ENCODE measurements at places on chromosomes 2 and 18.

DNA sequence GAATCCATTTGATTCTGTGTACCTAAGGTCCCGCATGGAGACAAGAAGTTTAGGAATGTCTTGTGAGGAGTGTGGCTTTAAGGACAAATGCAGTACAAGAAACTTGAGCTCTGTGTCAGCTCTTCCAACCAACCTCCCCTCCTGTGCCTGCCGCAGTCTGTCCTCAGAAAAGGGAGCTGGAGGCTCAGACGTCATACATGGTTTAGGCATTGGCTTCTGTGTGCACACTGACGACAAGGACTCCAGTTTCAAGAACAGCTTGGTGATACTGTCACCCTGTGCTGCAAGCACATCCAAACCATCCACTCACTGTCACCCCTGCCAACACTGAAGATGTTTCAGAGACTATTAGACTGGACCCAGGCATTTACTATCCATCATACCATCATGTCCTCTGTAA is 470.4 kb downstream of the IRS1 start:
- DNase-seq: no peak

- no peak for DNase-seq
Measured at GRCh38 chr2:241813644-241814392, 4.8 kb downstream of the NEU4 start.

GRCh38 chr2:24434541-24434940 is 56.5 kb upstream of the NCOA1 start:
- DNase-seq: no peak

DNA sequence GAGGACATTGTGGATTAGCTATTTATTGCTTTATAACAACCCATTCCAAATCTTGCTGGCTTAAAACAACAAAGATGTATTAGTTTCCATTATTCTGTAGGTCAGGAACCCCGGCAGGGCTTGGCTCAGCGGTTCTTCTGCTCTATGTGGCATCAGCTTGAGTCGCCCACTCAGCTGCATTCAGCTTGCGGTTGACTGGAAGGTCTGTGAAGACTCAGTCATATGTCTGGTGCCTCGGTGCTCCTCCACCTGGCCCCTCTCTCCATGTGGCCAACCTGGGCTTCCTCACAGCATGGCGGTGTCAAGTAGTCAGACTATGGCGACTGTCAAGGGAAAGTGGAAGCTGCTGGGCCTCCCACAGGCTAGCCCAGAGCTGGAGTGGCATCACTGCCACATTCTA is 48.6 kb downstream of the EMILIN2 start:
- no peak for DNase-seq

GRCh38 chr18:70520867-70521266 is 232.0 kb downstream of the SOCS6 start:
- DNase-seq: no peak

GRCh38 chr18:26073758-26074157 is 16.7 kb downstream of the SS18 start:
- DNase-seq: no peak

DNA sequence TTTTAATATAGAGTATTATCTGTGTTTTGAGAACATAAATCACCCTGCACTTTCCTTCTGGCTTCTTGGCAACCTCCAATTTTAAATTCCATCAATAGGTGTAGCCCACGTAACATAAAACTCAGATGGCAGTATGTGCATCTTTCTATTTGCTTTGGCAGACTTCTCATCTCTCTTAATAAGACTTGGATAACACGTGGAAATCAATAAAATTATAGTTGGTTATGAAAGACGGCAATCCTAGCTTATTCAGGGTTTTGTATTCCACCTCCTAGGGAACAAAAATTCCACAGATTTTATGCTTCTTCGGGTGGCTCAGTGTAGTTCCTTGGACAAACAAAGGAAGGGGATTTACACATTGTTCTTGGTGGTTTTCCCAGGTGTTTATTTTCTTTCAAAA is 299.3 kb downstream of the RND3 start:
- DNase-seq: no peak

GRCh38 chr2:204776781-204777559 is 231.7 kb downstream of the PARD3B start:
- DNase-seq: no peak

- DNase-seq: no peak
Measured at GRCh38 chr2:62150597-62151305, 45.2 kb upstream of the B3GNT2 start.

DNA sequence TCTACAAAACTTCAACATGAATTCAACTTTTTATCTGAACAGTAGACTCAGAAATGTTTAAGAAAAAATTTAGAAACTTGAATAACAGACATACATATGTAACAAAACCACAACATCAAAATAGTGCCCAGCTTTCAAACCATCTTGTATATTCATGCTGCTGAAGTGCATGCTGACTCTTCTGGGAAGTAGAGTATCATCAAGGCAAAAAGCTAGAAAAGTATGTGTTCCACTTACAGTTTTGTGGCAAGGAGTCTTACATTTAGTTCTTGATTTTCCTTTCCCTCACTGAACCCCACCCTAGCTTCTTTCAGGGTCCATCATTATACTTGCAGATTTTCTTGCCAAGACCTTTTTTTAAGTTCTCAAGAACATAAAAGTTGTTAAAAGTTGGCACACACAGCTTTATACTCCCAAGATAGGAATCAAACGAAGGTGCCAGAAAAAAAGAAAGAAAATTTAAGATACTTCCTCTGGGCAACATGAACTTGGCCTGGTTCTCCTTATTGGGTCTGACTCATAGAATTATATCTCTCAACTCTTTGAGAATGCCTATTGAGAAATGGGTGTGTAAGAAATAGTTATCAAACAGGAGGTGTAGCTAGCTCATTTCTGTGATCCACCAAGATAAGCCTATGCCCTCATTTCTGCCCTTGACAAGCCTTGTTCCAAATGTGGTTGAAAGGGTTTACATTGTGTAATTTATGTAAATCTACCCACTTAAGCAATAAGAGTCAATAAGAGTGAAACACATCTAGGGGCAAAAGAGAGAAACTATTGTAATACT is 667.6 kb upstream of the ACVR2A start:
- DNase-seq: no peak

- no peak for DNase-seq
Measured at GRCh38 chr2:175855236-175855635, 146.8 kb downstream of the LNPK start.

GRCh38 chr18:78678318-78678695 is 301.3 kb upstream of the SALL3 start:
- DNase-seq: no peak

- no peak for DNase-seq
Measured at GRCh38 chr2:106708209-106708608, 177.8 kb downstream of the ST6GAL2 start.

GRCh38 chr2:54626884-54627283 is 96.6 kb upstream of the EML6 start:
- DNase-seq: no peak

GRCh38 chr2:41907771-41908207 is 140.0 kb upstream of the PKDCC start:
- DNase-seq: no peak

- no peak for DNase-seq
Measured at GRCh38 chr2:177052471-177052870, 160.1 kb upstream of the HNRNPA3 start.

DNA sequence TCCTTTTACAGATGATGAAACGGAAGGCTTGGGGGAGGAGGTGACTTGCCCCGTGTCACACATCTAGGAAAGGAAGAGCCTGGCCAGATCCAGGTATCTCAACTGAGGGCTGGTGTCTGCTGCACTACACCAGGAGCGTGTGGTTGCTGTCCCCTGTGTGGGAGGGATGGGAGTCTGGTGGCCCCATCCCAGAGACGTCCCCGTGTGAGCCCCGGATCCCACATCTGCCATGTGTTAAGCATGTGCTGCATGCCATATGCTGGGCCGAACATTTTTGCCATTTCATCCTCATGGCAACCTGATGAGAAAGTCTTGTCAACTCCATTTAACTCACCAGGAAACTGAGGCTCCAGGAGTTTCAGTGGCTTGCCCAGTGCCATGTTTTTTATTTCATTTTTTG is 4.2 kb downstream of the GAREM2 start:
- no peak for DNase-seq

DNA sequence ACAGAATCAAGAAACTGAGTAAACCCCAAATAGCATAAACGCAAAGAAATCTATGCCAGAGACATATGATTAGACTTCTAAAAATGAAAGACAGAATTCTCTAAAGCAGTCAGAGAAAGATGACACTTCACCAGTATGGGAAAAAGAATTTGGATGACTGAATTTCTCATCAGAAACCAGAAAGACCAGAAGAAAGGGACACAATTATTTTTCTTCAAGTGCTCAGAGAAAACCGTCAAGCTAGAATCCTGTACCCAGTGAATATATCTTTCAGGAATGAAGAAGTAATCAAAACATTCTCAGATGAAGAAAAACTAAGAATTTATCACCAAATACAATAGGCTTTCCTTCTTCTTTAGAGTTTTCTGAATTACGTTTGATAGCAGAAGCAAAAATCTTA is 14.2 kb upstream of the ESPNL start:
- DNase-seq: no peak

DNA sequence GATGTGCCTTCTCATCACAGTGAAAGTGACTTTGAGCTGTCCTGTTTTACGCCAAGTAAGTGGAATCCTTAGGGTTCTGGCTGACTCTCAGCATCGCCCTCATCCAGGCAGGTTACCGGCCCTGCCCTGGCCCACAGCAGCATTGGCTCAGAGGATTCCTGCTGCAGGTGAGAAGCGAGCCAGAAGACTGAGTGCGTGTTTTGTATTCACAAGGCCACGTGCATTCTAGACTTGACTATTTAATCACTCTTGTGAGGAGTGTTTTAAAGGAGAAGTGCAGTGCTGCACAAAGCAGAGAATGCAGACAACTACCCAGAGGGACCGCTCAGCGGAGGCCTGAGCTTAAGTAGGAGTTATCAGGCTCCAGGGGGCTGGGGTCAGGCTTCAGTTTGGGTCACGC is 48.3 kb downstream of the LAMA3 start:
- DNase-seq: no peak

DNA sequence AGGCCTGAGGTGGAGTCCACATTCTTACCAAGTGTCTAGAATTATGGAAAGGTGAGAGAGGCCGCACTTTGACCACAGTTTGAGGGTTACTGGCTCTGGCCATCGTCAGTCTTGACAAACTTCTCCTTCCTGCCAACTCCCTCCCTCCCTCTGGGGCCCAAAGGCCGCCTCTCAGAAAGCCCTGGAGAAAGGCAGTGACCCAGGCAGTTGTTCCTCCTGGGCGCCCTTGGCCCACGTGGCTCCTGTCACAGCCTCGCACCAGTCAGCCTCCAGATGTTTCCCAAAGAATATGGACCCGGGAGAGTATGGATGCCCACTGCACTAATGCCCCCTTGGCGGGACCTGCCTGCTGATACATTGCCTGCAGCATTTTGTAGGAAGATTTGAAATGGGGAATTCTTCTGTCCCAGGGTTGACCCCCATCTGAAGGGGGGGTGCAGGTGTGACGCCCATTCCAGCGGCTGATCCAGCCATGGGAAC is 61.7 kb downstream of the ASB1 start:
- no peak for DNase-seq

GRCh38 chr2:3659447-3660432 is 1.7 kb downstream of the ALLC start:
- no peak for DNase-seq

DNA sequence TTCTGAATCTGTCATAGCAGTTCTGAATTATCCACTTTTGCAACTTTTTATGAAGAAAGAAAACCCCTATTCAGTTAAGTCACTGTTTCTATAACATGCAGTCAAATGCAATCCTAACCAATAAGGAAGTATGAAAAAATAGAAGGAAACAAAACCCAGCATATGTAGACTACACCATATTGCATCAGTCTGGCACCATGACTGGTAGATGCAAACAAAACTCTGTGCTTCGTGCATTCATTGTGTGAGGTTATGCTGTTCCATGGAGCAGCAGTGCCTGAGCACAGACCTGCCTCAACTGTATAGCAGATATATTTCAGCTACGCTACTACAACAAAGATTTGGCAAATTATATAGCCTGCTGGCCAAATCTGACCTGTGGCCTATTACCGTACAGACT is 325.5 kb downstream of the LRP1B start:
- no peak for DNase-seq

GRCh38 chr2:221546505-221547225 is 25.4 kb downstream of the EPHA4 start:
- DNase-seq: no peak

DNA sequence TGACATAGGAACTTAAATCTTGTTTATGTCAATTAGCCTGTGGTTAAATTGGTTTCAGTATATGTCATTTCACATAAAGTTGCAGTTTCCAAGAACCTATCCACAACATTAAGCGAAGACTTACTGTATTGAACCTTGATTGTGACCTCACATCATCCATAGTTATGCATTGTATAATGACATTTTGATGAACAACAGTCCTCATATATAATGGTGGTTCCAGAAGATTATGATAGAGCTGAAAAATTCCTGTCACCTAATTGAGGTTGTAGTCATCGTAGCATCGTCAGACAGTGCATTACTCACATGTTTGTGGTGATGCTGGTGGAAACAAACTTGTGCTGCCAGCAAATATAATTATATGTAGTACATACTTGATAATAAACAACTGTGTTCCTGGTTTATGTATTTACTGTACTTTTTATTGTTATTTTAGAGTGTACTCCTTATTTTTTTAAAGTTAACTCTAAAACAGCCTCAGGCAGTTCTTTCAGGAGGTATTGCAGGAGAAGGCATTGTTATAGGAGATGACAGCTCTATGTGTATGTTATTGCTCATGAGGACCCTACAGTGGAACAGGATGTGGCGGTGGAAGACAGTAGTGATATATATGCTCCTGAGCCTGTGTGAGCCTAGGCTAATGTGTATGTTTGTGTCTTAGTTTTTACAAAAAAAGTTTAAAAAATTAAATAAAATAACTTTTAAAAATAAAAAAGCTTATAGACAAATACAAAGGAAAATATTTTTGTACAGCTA is 56.6 kb downstream of the UBE2E3 start:
- DNase-seq: no peak

GRCh38 chr2:195489101-195489500 is 167.9 kb upstream of the SLC39A10 start:
- DNase-seq: no peak

DNA sequence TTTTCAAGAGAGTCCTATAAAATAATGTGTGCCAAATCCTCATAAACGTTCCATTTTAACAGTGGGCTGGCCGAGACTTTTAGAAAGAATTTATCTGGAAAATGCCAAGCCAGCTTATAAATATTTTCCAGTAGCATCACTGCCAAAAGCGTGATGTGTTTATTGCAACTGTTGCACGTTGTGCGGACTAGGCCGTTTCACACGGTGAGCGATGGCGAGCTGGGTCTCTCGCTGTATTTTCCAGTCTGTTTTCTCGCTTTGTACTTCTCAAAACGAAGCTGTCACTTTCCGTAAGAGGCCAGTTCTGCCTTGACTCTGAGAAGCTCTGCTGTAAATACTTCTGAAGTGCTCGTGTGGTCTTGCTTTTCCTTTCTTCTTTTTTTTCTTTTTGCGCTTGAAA is 65.0 kb upstream of the ZNF236 start:
- no peak for DNase-seq

DNA sequence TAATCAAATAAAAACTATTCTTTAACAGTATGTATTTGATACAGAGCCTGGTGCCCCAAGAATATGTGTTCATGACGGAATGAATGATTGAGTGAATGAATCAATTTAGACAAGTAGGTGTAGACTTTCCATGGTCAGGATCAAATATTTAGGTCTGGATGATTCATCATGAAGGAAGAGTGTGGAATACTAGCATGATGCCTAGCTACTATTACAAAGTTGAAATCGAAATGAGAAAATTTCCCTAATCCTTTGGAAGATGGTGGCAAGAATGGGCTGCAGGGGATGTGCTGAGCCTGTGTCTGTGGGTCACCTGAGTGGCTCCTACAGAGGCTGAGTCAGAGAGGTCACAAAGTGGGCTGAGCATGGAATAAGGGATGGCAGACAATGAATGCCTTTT is 3.1 kb upstream of the MALT1 start:
- no peak for DNase-seq

All from stimulated activated CD8-positive, alpha-beta memory T cell treated with anti-CD3 and anti-CD28 coated beads, Interleukin-15, amount 100 ng/mL, for 24 hours (primary cell).